ENCODE measurements at places on chromosomes 3 and 15. TPM values are rescaled to one million over a fixed set of nuclear protein-coding genes. Genes with fewer than 3 reads are reported as not detected.

- no peak for DNase-seq
These were observed 30.2 kb upstream of the GREM1 start for GRCh38 chr15:32687556-32687955.

DNA sequence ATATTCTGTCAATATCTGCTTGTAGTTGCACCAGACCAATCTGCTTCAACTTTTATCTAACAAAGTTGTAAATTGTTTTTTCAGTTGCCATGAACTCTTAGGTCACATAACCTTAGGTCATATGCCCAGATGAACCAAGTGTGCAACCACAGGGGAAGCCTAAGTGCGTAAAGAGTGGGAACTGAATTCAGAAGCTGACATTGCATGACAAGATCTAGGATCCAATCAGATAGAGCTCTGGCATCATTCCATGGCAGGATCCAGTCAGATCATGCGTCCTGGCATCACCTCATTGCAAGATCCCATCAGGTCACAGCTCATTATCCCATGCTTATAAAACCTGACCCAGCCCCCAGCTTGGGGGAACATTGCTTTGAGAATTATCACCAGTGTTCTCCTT, 18.9 kb upstream of the IFT57 start:
- DNase-seq: no peak

DNA sequence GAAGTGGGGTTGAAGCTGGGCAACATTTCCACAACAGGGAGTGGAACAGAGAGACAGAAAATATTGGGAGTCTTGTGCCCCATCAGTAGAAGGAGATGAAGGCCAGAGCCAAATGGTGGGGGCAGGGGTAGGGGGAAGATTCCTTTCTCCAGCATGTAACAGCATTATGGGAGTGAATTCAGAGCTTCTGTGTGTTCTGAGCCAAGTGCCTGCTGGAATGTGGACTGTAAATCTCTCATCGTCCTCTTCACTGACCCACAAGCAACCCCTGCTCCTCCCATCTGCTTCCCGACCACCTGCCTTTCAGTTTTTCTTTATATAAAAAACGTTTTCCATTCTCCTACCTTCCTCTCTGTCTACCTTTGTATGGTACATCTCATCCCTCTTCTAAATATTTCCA, 344.2 kb upstream of the TPRG1 start:
- no peak for DNase-seq

DNA sequence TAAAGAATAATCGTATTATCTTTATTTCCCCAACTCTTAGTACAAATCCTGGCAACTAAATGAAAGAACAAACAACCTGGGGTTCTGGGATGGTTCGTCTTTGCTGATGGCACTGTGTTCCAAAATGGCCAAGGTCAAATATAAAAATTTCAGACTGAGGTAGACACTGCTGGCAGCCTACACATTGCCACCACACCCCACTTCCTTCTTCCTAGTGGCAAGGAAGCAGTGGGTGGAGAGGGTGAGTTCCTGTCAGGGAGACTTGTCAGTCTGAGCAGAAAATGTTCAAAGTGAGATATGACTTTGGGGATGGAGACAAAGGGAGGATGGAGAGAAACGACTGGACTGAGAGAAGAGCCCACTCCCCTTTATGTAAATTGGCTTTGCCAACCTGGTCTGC, 69.6 kb downstream of the LMCD1 start:
- no peak for DNase-seq

GRCh38 chr15:34721802-34722438, 32.9 kb downstream of the GJD2 start:
- DNase-seq: no peak

DNA sequence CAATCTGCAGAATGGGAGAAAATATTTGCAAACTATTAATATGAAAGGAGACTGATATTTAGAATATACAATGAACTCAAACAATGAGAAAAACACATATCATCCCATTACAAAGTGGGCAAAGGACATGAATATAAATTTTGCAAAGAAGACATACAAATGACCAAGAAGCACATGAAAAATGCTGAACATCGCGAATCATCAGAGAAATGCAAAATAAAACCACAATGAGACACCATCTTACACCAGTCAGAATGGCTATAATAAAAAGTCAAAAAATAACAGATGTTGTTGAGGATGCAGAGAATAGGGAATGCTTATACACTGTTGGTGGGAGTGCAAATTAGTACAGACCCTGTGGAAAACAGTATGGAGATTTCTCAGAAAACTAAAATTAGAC, 83.6 kb downstream of the RAP2B start:
- no peak for DNase-seq

- DNase-seq: no peak
These were observed 81.0 kb downstream of the CDC25A start for GRCh38 chr3:48107227-48107626.

DNA sequence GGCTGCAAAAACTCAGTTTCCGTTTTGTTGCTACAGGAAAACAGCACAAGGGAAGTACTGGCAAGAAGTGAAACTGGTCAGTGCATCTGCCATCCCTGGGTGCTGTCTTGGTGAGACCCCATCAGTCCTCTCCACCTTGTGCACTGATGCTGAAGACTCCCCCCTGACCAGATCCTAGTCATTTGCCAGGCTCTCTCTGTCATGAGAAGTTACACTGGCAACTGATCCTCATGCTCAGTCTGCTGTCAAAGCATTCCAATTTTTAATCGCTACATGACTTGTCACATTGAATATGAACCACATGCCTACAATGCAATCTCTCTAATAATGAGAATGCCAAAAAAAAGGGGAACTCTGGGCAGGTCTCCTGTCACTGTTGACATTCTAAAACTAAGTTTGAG, 296.5 kb downstream of the ZIC1 start:
- no peak for DNase-seq

- peak; percentile 76 for DNase-seq
These were observed 60.7 kb upstream of the HEG1 start for GRCh38 chr3:125116311-125117080.

GRCh38 chr3:187739094-187739560, 6.1 kb downstream of the BCL6 start:
- no peak for DNase-seq

DNA sequence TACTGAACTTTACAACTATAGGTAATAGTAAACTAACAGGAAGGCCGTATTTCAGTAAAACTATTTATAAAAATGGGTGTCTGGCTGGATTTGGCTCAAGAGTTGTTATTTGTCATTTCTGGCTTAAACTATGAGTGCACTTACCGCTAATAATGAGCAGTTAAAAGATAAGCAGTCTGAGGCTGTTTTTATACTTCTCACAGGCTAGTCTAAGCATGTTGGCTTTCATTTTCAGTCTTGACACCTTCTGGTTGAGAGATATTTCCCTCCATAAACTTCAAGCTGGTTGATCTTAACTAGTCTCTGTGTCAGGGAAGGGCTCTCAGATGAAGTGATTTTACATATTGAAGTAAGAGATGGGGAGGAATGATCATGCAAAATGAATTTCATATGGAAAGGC, 96.1 kb downstream of the RSRC1 start:
- DNase-seq: no peak

GRCh38 chr3:114884213-114884923, 262.7 kb downstream of the ZBTB20 start:
- DNase-seq: no peak

DNA sequence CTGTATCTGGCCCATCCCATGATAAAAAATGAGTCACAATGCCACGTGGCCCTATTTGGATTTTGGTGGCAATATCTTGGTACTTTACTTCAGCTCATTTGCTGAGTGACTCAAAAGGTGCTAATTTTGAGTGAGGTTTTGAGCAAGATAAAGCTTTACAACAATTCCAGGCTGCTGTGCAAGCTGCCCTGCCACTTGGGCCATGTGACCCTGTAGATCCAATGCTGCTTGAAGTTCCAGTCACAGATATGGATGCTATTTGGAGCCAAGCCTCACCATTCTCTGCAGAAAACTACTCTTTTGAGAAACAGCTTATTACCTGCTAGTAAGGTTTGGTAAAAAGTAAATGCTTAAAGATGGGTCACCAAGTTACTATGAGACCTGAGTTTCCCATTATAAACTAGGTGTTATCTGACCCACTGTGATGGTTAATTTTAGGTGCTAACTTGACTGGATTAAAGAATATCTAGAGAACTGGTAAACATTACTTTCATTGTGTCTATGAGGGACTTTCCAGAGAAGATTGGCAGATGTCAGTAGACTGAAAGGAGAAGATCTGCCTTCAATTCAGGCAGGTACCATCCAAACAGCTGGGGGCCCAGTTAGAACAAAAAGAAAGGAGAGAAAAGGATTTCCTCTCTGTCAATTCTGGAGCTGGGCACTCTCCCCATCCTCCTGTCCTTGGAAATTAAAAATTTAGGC, 1083.9 kb downstream of the DIPK2A start:
- no peak for DNase-seq

DNA sequence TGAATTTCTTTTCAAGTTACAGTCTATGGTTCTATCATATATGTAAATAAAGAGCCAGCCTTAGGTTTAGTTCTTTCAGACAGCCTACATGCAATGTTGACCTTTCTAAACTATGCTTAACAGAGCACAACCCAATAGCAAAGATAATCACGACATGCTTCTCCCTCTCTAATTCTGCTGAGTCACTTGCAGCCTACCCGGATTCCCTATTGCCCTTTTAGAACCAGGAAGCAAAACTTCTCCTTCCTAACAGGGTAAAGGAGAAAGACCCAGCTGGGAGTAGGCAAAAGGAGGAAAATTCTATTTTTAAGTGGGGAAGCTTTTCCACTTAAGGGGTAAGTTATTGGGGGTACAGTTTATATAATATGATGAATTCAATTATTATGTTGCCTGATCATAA, 79.3 kb downstream of the SLC7A14 start:
- no peak for DNase-seq

GRCh38 chr3:120440001-120440703, 10.6 kb downstream of the FSTL1 start:
- no peak for DNase-seq

DNA sequence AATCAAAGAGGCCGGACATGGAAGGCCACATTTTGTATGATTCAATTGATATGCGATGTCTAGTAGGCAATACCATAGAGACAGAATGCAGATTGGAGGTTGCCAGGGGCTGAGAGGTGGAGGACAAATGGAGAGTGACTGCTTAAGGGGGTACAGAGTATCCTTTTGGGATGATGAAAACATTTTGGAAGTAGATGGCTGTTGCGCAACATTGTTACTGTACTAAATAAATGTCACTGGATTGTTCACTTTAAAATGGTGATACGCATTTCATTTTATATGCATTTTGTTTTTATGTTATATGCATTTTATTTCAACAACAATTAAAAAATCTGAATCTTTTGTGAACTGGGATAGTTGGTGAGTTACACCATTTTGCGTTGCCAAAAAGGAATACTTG, 99.7 kb upstream of the AGBL1 start:
- no peak for DNase-seq

DNA sequence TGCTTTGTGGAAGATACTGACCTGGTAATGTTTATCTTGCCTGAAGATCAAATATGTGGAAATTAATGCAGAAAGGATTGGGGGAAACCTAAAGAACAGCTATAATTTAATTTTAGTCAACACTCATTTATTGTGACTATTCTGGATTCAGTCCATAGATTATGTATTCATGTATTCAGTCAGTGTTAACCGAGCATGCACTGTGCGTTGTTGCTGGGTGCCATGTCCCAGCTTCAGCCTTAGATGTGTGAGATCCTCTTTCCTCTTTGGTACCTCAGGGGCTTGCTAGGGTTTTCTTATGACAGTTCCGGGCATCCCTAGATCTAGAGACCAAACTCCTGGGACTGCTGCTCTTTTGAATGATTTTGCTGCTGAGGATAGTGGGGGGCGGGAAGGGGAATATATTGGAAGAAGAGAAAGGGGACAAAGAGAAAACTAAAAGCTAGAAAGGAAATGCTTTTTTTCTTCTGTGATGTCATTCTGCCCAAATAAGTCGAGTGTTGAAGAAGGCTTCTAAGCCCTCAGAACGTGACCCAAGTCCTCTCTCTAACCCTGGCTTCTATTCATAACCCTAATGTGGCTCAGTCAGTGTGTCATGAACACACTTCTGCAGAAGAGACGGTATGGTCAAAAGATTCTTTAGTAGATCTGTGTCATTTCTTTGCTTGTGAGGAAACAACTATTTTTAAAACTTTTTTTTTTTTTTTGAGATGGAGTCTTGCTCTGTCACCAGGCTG, 33.5 kb downstream of the STARD9 start:
- no peak for DNase-seq

DNA sequence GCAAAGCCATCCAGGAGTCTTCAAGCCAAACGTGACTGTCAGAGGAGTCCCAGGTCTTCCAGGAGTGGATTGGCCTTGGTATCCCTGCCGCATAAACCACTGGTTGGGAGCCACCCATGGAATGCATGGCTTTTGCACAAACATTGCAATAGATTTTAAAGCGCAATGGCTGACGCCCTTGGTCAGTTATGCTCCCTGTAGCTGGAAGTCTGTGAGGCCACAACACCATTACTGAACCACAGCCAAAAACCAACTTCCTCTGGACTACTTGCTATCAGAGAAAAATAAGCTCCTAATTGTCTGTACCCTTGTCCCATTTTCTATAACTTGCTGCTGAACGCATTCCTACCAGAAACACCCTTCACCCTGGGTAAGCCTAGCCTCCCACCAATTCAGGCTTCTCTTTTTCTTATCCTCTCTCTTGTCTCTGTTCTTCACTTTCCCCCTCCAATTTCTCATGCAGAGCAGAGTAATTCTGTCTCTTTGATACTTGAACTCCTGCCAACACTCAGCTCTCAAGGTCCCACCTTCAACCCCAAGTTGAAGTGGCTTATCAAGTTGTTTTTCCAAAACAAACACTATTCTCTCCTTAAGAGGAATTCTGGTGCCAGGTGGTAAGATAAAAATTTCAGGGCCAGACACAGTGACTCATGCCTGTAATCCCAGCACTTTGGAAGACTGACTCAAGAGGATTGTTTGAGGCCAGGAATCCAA, 176.4 kb upstream of the UBE2E1 start:
- no peak for DNase-seq

GRCh38 chr15:40335938-40336743, 4.6 kb downstream of the CCDC9B start:
- no peak for DNase-seq

The EPHB1 gene
- 5.9 TPM for polyA plus RNA-seq

The EPHA6 gene
- polyA plus RNA-seq: 1.1 TPM

The DMXL2 gene
- 50.1 TPM for polyA plus RNA-seq

The FBXL2 gene
- polyA plus RNA-seq: 26.2 TPM

The CPA3 gene
- polyA plus RNA-seq: 0.19 TPM

The DLL4 gene
- polyA plus RNA-seq: 7.6 TPM

The HCN4 gene
- 1.5 TPM for polyA plus RNA-seq

The TOP2B gene
- polyA plus RNA-seq: 268 TPM

The TM4SF4 gene
- polyA plus RNA-seq: 5.2 TPM

The TF gene
- 3.9 TPM for polyA plus RNA-seq
